NB4 (cell line): ENCODE measurements at places on chromosomes 2 and 18.
A peak's percentile ranks its signal among the peaks of the same experiment; 100 is the strongest.

DNA sequence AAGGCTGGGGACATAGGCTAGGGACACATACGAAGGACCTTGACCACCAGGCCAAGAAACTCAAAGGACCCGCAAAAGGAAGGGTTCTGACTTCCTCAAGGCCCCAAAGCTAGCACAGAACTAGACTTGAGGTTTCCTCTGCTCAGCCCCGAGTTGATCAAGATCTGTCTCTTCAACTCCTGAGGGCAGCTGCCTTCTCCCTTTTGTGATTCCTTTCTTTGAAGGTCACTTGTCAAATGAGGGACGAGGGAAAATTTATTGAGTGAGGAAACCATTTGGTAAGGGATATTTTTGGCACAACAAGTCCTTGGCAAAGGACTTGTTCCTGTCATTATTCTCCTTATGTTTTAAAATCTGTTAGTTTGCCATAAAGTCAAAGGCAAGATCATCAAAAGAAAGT lies 12.3 kb upstream of the ROCK2 start:
- no peak for DNase-seq

GRCh38 chr18:34867520-34867919 lies 157.4 kb downstream of the DTNA start:
- peak; percentile 48 for DNase-seq

DNA sequence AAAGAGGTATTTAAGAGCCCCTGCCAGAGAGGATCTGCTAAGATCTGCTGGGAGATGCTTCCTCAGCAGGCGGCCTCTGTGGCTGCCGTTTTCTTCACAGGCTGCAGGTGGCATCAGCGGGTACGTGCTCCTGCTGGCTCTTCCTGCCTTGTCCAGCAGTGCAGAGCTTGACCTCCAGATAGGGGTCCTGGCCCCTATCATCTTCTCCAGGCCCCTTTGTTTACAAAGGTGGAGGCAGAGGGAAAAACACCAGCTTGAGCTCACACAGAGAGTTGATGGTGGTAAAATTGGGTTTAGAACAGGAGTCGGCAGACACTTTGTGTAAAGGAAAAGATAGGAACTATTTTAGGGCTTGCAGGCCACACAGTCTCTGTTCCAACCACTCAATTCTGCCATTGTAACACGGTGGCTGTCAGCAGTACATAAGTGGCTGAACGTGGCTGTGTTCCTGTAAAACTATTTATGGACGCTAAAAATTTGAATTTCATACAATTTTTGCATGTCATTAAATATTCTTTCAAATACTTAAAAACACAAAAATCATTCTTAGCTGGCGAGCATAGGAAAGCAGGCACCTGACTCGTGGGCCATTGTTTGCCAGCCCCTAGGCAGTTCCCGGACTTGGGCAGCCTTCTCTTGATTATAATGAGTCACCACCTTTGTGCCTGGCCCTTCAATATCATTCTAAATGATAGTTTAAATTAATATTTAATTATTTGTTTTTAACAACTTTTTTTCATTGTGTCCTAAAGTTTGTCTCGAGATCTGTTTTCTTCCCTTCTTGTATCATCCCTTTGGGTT lies 98.2 kb upstream of the B3GNT7 start:
- DNase-seq: peak; percentile 80

GRCh38 chr2:62461707-62462106 lies 44.3 kb downstream of the TMEM17 start:
- no peak for DNase-seq

- no peak for DNase-seq
These were observed 53.5 kb upstream of the LCLAT1 start for GRCh38 chr2:30393510-30393909.

DNA sequence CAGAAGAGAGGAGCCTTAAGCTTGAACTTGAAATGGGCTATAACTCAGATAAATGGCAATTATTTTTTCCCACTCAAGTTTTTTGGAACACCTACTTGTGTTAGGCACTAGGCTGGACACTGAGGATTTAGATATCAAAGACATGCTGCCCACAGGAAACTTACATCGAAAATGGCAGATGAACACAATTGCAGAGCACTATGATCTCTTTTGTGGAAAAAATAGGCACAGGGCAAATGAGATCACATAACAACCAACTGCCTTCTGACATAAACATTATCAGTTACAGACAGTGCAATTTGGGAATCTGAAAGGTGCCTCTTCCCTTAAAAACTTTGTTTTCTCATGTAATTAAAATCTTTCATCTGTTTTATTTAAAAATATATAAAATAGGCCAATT lies 3.8 kb upstream of the IRS1 start:
- no peak for DNase-seq

- peak; percentile 67 for DNase-seq
These were observed 80.7 kb upstream of the RASGRP3 start for GRCh38 chr2:33395655-33396249.

DNA sequence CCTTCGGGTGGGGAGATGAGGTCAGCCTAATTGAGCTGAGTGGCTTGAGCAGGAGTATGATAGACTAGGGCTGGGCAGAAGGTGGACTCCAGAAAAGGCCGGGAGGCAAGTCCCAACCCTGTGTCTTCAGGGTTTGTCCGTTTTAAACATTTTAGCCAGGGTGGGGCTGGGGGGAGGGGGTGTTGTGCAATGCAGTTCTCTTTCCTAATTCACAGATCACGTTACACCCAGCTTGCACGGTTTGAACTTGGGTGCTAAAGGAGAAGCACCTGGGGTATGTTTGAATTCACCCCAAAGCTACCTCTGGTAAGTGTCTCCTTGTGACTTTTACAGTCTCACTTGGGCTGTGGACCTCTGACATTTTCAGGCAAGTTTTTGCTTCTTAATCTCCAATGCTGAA lies 233.3 kb downstream of the AGAP1 start:
- peak; percentile 46 for DNase-seq

DNA sequence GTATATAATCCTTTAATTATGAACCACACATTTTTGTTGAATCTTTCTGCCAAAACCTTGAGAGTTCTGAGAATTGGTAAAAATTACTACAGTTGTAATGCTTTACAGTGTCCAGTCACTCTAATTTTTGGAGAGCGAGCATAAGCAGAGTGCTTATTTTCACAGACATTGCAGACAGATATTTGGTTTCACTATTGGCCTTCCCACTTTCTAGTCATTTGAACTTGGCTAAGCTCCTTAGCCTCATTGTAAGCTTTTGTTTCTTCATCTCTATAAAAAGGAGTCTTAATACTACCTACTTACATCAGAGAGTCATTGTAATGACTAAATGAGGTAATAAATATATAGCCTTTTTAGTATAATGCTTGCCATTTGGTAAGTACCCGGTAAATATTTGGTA lies 80.4 kb downstream of the LCLAT1 start:
- no peak for DNase-seq

DNA sequence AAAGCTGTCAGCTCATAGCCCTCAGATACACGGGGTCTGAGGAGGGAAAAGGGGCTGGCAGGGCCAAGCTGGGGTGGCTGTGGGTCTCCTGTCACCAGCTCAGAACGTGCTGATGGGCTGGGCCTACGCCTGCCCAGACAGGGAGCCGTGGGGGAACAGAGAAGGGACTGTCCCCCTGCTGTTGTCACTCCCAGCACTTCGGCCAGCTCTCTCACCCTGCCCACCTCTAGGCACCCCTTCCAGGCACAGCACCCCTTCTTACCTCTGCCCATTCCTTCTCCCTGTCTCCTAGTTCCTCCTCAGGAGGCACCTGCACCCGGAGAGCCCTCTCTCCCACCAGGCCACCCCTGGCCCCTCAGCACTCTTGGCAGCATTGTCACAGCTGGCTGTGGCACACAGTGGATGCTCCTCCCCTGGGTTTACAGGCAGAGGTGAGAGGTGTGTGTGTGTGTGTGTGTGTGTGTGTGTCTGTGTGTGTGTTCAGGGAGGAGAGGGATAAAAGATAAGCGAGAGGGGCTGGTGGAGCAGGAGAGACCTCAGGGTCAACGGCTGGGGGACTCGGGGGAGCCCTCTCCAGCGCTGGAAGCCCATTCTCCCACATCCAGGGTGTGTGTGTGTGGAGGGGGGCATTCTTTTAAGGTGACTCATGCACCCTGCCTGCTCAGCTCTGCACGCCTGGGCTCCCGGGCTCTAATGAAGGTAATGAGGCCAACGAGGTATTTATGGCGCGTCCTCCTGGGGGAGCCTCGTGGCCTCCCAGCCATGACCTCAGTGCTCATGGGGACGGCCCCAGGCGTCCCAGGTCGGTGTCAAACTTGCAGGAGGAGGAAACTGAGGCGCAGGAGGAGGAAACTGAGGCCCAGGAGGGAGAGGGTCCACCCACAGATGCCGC lies 66.1 kb upstream of the SMAD7 start:
- no peak for DNase-seq

DNA sequence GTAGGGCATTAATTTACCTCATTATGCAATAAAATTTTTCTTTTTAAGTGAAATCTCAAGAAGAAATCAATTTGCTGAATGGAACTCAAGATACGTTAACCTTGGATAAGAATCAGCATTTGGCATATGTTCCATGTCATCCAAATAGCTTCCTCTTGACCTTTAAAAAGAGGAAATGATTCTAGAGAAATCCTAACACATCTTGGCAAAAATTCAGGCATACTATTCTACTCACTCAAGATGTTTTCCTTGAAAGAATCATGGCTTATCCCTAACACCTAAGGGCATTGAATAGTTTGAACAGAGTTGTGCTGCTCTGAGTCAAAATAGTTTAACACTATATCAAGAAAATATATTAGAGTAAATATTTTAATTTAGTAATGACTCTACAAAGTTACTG lies 678.0 kb downstream of the EPHA4 start:
- DNase-seq: no peak

- DNase-seq: no peak
These were observed 2.7 kb downstream of the FAM228B start for GRCh38 chr2:24125956-24126355.

- DNase-seq: peak; percentile 49
These were observed 188.8 kb downstream of the CAMKMT start for GRCh38 chr2:44550561-44550960.

DNA sequence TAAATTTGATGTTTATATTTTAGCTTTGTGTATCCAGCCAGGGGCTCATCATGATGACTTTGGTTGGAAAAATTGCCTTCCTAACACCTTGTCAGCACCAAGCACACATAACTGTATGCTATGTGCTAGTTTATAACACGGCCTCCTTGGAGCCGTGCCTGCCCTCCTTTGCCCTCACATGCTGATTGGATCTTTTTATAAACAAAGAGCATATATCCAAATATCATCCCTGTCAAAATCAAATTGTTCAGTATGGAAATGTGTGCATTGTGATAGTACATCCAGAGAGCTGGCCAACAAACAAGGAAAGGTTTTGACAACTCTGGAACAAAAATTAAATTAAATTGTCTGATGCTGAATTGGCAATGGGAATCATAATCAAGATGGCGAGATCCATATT lies 241.5 kb downstream of the DCDC2C start:
- no peak for DNase-seq

GRCh38 chr2:36634981-36635597 lies 37.1 kb upstream of the FEZ2 start:
- DNase-seq: no peak

- DNase-seq: no peak
These were observed 118.3 kb upstream of the NEDD4L start for GRCh38 chr18:57925706-57926105.

DNA sequence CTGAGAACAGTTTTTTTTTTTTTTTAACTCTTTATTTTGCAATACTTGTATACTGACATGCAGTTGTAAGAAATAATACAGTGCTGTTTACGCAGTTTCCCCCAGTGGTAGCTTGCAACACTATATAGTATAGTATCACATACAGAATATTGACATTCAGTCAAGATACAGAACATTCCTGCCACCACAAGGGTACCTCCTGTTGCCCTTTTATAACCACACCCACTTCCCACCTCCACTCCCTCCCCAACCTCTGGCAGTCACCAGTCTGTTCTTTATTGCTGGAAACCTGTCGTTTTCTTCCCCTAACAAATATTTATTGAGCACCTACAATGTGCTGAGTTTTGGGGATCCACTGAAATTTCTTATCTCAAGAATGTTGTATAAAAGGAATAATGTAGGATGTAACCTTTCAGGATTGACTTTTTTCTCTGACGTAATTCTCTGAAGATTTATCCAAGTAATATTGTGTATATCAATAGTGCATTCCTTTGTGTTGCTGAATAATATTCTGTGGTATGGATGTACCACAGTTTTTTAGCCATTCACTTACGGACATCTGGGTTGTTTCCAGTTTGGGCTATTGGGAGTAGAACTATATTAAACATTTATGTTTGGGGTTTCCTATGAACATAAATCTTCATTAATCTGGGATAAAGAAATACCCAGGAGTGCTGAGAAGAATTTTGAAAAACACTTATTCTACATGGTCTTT lies 51.4 kb upstream of the EML6 start:
- DNase-seq: no peak

GRCh38 chr2:149561309-149561926 lies 26.2 kb downstream of the MMADHC start:
- peak; percentile 60 for DNase-seq

- DNase-seq: peak; percentile 46
These were observed 40.3 kb downstream of the EML6 start for GRCh38 chr2:54763636-54764291.

- no peak for DNase-seq
These were observed 20.0 kb downstream of the ELP2 start for GRCh38 chr18:36149514-36150289.

DNA sequence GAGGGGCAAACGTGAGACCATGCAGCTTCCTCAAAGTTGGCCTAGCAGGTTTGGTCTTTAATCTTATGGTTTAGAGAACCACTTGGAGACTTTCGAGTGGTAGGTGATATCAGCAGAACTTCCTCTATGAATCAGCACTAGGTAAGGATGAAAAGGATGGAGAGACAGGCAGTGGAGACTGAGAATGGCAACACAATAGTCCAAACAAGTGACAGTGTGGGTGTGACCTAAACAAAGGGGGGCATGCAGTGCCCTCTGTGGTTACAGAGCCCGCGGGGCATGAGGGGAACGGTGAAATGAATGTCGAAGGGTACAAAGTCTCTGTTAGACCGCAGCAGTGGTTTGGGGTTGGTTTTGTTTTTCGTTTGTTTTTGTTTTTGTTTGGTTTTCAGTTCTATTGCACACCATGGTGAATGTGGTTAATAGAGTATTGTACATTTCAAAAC lies 143.9 kb downstream of the L3MBTL4 start:
- no peak for DNase-seq
